ENCODE measurements at places on chromosomes 7 and 10.

- DNase-seq: no peak
Observed at GRCh38 chr10:118467200-118467599, 125.1 kb upstream of the FAM204A start.

- no peak for DNase-seq
Observed at GRCh38 chr10:125201108-125201524, 40.8 kb upstream of the CTBP2 start.

DNA sequence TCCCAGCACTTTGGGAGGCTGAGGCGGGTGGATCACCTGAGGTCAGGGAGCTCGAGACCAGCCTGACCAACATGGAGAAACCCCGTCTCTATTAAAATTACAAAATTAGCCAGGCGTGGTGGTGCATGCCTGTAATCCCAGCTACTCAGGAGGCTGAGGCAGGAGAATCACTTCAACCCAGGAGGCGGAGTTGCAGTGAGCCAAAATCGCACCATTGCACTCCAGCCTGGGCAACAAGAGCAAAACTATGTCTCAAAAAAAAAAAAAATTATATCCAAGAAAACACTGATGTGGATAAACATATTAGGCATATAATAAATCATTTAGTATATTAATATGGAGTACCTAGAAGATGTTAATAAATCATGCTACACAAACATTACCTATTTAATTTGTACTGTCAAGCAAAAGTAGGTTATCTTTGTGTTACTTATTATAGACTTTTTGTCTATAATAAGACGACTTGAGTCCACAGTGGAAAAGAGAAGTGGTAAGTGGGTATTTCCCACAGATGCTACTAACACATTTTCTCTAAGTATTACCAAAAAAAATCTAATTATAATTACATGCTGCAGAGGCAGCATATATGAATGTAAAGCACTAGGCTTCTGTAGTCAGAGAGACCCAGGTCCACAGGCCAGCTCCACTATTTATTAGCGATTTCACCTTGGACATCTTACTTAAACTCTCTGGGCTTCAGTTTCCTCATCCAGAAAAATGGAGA is 34.5 kb downstream of the DNMBP start:
- DNase-seq: no peak

DNA sequence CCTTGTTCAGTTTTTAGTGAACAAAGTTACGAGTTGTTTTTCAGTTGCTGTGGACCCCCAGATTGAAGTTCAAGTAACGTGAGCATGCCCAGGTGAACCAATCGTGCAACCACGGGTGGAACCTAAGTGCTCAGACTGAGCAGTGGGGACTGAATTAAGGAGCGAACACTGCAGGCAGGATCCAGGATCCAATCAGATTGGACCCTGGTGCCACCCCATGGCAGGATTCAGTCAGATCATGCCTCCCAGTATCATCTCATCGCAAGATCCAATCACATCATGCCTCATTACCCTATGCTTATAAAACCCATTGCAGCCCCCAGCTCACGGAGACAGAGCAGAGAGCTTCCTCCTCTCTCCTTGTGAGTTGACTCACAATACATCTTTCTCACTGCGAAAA is 80.9 kb downstream of the PFKFB3 start:
- no peak for DNase-seq

DNA sequence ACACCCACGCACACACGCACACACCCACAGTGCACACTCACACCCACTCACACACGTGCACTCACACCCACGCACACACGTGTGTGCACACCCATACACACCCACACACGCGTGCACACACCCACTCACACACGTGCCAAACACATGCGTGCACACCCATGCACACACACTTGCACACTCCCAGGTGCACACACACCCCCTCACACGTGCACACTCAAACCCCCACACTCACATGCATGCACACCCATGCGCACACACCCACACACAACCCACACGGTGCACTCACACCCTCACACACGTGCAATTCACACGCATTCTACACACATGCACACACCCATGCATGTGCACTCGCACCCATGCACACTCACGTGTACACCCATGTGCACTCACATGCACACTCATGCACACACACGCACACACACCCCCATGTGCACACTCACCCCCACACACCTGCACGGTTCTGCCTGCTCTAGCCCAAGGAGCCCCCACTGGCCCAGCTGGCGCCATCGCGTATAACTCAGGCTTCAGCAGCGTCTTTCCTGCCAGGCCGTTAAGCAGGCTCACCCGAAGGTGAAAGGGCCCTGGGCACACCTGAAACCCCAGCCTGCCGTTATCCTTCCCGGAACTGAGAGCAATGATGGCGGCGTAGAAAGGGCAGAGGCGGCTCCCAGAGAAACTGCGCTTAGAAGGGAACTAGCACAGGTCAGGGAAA is 63.9 kb upstream of the PDGFA start:
- DNase-seq: no peak

DNA sequence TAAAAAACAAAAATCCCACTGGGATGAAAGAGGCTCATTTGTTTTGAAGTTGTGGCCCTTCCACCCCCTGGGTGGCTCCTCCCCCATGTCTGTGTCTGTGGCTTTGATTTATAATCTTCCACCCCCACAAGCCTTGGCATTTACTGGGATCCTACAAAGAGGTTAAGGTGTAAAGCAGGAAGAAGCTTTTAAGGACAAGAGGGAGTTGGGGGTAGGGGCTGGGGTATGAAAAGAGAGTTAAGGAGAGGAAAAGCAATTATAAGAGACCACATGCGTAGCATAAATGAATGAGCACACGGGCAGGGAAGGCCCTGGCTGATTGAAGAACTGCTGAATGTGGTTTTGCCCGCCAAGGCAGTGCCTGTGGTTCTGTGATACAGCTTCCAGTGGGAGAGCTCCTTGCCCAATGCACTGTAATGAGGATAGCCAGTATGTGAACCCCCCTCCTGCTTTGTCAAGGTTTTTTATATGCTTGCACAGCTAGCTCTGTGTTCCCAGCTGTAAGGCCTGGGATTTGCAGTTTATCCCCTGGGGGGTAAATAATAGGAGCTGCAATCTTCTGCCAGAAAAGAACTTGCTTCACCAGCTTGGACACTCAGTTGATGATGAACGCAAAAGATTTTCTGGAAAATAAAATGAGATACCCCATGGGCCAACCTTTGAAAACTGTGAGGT is 34.7 kb upstream of the KMT2E start:
- no peak for DNase-seq

DNA sequence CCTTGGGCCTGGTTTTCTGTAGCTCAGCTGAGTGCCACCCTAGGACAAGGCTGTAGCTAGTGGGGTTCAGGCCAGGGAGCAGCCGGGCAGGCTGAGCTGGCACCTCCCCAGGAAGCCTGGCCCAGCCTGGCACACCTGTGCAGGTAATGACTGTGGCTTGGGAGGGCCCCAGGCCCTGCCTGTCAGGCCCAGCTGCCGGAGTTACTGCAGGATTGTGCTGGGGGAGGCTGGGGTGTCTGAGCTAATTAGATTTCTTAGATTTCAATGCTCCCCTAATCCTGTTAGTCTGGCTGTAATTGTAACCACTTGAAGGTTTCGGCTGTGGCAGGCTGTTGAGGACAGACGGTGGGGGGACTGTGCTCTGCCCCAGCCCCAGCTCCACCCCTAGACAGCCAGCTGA is 6.0 kb downstream of the ZMIZ1 start:
- no peak for DNase-seq

DNA sequence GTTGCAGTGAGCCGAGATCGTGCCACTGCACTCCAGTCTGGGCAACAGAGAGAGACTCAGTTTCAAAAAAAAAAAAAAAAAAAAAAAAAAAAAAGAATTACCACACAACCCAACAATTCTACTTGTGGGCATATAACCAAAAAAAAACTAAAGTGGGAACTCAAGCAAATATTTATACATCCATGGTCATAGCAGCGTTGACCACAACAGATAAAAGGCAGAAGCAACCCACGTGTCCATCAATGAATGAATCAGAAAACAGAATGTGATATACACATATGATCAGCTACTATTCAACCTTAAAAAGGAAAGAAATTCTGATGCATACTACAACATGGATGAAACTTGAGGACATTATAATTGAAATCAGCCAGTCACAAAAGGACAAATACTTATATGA is 179.3 kb upstream of the NEBL start:
- no peak for DNase-seq

DNA sequence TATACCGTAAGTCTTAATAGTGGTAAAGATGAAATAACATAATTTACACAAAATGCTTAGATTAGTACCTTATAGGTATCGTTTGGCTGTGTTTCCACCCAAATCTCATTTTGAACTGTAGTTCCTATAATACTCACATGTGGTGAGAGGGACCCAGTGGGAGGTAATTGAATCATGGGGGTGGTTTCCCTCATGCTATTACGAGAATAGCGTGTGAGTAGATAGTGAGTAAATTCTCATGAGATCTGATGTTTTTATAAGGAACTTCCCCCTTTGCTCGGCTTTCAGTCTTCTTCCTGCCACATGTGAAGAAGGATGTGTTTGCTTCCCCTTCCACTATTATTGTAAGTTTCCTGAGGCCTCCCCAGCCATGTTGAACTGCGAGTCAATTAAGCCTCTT is 426.3 kb upstream of the POT1 start:
- DNase-seq: no peak

GRCh38 chr10:121683366-121683765 is 85.1 kb upstream of the FGFR2 start:
- DNase-seq: no peak

GRCh38 chr7:100719523-100720278 is 567 bp upstream of the EPO start:
- no peak for DNase-seq

- no peak for DNase-seq
Observed at GRCh38 chr7:1940863-1941262, 270.8 kb downstream of the ELFN1 start.

GRCh38 chr7:128234476-128235026 is 6.5 kb upstream of the LEP start:
- no peak for DNase-seq

DNA sequence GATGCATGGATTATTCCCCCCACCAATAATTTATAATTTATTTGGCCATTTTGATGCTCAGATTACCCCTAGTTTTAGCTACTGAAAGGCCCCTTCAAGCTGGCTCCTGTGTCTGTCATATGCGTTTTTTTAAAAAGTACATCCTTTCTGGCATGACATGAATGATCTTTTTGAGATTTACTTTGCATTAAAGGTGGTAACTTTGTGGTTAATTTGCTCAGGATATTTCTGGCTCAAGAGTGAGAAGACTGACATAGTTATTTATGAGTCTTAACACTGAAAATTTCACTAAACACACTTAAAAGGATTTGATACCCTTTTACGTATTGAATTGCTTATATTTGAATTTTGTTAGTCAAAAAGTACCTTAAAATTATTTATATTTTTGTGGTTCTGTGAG is 5.4 kb downstream of the SMC3 start:
- DNase-seq: no peak

- DNase-seq: no peak
Observed at GRCh38 chr7:144027974-144028373, 20.8 kb upstream of the OR2A5 start.

- DNase-seq: no peak
Observed at GRCh38 chr10:86151613-86152012, 215.0 kb downstream of the GRID1 start.

DNA sequence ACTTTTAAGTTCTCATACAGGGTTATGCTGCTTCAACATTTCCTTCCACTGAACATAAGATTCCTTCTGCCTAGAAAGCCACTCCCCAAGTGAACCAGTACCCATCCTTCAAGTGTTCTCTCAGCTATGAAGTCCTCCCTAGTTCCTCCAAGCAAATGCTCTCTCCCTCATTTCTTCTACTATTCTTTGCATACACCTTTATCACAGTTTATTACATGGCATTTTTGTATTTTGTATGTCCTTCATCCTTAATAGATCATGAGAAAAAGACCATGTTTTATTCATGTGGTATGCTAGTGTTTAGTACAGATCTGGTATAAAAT is 1.9 kb downstream of the SYPL1 start:
- no peak for DNase-seq

DNA sequence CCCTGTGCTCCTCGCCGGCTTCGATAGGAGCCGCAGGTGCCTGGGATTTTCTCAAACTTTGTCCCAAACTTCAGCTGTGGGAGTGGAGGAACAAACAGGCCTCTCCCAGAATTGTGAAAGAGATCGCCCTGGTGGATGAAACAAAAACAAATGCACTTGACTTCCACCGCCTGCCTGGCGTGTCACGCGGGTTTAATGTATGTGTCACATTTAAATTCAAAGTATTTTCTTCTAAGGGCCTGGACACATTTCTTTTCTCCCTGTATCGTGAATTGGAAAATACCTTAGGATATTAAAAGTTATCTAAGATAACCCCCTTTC is 694 bp upstream of the WASL start:
- no peak for DNase-seq

DNA sequence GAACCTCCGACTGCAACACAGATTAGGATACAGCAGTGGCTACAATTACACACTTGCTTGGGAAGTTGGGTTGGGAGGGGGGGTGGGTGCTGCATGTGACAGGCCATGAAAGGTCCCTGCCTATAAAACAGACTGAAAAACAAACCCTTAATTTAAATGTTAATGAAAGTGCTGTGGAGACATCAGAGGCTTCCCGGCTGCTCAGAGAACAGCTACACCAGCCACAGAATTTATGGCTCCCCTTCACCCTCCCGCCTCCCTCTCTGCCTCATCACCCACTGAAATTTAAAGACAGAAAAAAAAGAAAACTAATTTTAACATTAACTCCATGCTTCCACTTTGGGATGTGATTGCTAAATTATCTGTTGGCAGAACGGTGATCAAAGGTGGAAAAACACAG is 34.7 kb downstream of the FBXW4 start:
- DNase-seq: no peak

DNA sequence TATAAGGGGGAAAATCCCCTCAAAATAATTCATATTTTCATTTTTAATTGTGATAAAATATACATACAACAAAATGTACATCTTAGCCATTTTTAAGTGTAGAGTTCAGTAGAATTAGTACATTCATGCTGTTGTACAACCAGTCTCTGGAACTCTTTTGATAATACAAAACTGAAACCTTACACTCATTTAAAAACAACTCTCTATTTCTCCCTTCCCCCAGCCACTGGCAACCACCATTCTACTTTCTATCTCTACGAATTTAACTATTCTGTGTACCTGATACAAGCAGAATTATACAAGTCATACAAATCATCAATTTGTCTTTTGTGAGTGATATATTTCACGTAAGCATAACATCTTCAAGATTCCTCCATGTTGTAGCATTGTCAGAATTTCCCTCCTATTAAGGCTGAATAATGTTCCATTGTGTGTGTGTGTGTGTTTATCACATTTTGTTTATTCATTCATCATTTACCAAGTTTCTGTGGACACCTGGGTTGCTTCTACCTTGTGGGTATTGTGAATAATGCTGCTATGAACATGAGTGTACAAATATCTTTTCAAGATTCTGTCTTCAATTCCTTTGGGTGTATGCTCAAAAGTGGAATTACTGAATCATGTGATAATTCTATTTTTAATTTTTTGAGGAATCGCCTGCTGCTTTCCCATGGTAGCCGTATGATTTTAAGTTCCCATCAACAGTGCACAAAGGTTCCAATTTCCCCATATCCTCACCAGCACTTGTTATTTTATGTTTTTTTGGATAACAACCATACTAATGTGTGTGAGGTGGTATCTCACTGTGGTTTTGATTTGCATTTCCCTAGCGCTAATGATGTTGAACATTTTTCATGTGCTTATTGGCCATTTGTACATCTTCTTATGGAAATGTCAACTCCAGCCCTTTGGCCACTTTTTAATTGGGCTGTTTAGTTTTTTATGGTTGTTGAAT is 4.7 kb upstream of the EBLN1 start:
- no peak for DNase-seq

GRCh38 chr10:58382489-58382995 is 2.7 kb upstream of the TFAM start:
- no peak for DNase-seq

All from stimulated activated effector memory CD8-positive, alpha-beta T cell treated with anti-CD3 and anti-CD28 coated beads, Interleukin-12 subunit alpha, Interleukin-12 subunit beta, amount 100 ng/mL, for 72 hours (primary cell).